ENCODE measurements at places on chromosomes 6 and 20. TPM values are rescaled to one million over a fixed set of nuclear protein-coding genes. Genes with fewer than 3 reads are reported as not detected.

Gene SCUBE3
- total RNA-seq: 0.12 TPM

Gene TRIM10
- total RNA-seq: 0.09 TPM

Gene SLC17A5
- 18.9 TPM for total RNA-seq

Gene WASF1
- 15.6 TPM for total RNA-seq

DNA sequence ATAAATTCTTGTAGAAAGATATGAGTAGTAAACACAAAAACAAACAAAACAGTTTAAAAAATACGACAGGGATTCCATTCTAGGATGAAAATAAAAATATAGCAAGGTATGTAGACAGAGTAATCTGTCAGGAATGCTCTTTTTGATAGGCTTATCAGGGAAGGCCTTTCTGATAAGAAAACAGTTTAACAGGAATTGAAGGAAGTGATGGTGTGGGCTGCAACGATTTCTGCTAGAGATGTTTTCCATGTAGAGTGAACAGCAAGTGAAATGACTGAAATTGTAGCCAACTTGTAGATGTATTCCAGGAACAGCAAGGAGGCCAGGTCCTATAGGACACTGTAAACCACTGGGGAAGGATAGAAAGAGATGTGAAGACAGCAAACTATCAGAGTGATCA is 689.7 kb upstream of the GJE1 start:
- DNase-seq: no peak

DNA sequence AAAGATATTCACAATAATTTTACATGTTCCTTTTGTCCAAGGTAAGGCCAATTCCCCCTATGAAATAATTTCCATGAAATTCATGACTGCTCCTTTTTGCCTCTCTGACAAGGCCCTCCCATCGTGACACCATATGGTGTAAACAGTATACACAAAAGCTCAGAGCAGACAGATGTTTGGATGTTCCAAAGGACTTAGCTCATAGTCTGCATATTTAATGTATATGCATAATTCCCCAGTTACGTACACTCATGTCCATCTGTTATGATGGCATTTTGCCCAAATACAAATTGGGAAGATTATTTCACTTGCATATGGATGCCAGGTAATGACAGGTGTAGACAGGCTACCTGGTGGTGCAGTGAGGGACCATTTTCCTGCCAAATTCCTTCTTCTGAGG is 376.5 kb downstream of the KHDRBS2 start:
- no peak for DNase-seq

DNA sequence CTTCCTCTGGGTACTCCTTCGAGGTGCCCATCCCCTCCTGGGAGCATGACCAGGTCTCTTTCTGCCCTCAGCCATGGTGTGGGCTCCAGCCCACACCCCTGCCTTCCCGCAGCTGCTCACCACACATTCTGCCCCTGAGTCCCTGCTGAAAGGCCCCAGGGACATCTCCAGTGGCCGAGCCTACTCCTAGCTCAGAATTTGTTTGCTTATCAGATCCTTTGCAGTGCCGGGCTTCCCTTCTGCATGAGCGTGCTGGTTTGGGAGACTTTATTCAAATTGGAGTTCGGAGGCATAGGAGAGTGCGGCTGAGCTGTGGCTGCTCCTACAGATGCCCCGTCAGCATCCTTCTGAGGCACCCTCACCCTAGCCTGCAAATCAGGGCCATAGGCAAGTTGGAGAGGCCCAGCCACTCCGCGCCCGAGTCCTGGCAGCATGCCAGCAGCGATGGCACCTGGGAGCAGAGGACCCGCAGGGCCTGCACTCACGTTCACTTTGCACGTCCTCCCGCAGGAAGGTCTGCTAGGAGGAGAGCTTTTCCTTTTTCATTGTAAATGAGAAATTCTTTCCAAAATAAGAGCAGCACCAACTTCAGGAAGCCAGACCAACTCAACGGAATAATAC is 327.3 kb downstream of the QKI start:
- DNase-seq: no peak

GRCh38 chr6:149840345-149841075 is 23.6 kb downstream of the LRP11 start:
- no peak for DNase-seq

GRCh38 chr6:17610835-17611234 is 10.7 kb downstream of the FAM8A1 start:
- no peak for DNase-seq

Data from omental fat pad (tissue), 4 donors.